ENCODE measurements at places on chromosomes 3 and 15.
A peak's percentile ranks its signal among the peaks of the same experiment; 100 is the strongest.

GRCh38 chr3:140794507-140794906 lies 116.6 kb downstream of the TRIM42 start:
- DNase-seq, result no peak

- DNase-seq, result no peak
Observed at GRCh38 chr3:186226482-186226881, 117.6 kb upstream of the ETV5 start.

- DNase-seq, result peak; percentile 32
Observed at GRCh38 chr15:94453227-94453988, 222.0 kb downstream of the MCTP2 start.

GRCh38 chr3:194103505-194103904 lies 32.4 kb upstream of the HES1 start:
- DNase-seq, result no peak

- DNase-seq, result no peak
Observed at GRCh38 chr3:136249091-136249490, 1.0 kb upstream of the PCCB start.

DNA sequence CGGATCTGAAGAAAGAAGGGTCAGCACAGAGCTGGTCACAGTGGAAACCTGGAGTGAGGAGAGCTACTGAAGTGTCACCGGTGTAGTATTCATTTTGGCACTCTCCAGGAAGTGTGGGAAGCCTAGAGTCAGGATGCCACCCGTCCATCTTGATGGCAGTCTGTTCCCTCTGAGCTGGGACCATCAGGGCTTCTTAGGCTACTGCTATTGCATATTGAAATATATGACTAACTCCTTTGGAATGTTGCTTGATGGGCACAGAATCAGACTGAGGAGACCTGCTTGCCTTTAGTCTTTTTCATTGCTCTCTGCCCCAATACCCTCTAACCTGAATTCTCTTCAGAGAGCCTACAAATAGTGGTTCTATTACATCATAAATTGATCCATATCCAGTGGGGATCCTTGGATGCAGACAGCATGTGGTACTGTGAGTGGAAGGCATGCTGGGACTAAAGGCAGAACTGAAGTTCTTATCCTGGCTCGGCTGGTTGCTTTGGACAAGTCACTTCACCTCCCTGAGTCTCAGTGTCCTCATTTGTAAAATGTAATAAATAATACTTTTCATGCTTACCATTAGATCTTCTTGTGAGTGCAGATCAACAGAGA lies 143.5 kb downstream of the PDE8A start:
- DNase-seq, result no peak

DNA sequence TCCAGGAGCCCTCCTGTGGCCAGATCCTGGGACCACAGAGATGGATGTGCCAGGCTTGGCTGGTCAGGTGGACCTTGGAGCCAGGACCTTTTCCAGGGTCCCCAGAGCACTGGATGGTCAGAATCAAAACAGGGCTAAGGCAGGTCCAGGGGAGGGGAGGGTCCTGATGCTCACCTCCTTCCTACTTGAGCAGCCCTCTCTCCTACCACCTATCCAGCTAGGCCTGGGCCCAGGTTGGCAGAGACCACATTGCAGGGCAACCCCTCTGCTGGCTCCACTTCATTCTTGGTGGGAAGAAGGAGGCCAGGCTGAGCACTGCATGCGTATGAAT lies 28.5 kb upstream of the SFMBT1 start:
- DNase-seq, result no peak
